GM23338 (cell line): ENCODE measurements at places on chromosomes 5 and 9. TPM values are rescaled to one million over a fixed set of nuclear protein-coding genes. Genes with fewer than 3 reads are reported as not detected.

The HTR4 gene
- total RNA-seq = 0.10 TPM in 1 of 2 replicates, not detected in the other

The MLANA gene
- not detected in 2 replicates for total RNA-seq

The LAMC3 gene
- 19.2 and 27.4 TPM in 2 replicates for total RNA-seq

The GLRA1 gene
- total RNA-seq = not detected in 2 replicates

The PLPP6 gene
- 13.2 and 15.2 TPM in 2 replicates for total RNA-seq
